Stromal cell of bone marrow (primary cell): ENCODE measurements at places on chromosomes 2 and 18.

GRCh38 chr2:151287513-151288250 lies 1.8 kb downstream of the NMI start:
- DNase-seq, result no peak

GRCh38 chr2:20665243-20666004 lies 1.5 kb upstream of the GDF7 start:
- DNase-seq, result no peak

DNA sequence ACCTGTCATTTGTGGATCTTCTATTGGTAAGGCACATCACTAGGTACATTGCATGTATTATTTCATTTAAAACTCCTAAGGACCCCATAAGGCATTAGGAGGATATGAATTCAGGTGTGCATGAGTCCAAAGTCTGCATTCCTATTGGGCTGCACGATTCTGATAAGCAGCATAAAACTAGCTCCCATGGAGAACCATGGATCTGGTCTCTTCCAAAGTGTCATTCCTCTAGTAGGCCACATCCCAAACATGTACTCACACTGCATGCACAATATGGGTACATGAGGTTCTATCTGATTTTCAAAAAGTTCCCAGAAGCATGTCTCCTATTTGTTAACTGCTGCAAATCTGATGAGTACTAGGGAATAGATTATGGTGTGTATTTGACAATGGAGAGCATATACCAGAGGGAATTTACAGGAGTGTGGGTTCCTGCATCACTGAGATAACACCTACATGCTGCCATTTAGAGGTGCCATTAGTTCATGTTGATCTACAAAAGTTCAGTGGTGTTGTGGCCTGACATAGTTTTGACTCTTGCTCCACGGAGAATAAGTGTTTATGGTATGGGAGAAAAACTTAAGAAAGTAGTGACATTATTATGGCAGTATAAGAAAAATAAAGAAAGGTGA lies 11.3 kb downstream of the CYTIP start:
- DNase-seq, result no peak

DNA sequence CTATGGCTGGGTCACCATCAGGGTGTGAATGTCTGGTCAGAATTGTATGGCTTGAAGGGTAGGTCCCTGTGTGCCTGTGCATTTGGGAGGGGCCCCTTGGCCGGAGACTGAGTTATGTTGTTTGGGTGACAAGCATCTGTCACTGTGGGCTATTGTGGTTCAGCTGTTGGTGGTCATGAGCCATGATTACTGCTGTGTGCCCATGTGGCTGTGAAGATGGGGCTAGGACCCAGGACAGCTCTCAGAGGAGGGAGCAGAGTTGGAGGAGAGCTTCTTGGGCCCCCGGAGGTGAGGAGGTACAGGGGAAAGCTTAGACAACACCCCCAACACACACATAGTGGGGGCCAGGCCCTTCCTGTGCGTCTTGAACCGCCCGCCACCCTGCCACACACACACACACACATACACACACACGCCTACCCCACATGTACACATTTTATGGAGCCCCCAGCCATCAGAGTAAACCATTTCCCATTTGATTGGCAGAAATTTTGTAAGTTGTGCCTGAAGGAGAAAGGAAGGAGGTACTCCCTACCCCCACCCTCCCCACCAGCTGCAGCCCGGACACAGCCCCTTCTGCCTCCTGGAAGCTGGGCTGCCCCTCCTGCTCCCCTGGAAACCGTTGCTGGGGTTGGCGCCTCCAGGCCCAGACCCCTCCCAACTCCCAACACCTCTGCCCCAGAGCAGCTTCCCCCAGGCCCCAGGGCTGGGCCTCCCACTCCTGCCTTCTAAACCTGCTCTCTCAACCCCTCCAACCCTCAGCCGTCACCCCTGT lies 2.0 kb downstream of the GAREM2 start:
- no peak for DNase-seq

DNA sequence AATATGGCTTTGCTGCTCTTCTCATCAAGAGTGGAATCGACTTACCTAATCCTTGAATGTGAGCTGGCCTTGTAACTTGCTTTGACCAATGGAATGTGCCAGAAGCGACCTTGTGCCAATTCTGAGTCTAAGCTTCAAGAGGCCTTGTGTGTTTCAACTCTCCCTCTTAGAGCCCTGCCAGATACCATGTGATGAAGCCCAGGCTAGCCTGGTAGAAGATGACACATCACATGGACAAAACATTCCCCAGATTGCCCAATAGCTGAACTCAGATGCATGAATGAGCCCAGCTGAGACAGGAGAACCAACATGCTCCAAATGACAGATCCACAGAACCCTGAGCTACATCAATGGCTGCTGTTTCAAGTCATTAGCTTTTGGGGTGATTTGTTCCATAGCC lies 4.2 kb upstream of the KLHL14 start:
- DNase-seq, result no peak

- DNase-seq, result no peak
Observed at GRCh38 chr2:43267381-43267780, 41.0 kb upstream of the ZFP36L2 start.

GRCh38 chr18:31396796-31397612 lies 20.4 kb downstream of the DSG4 start:
- DNase-seq, result no peak
